COR-L47 (cell line): ENCODE measurements at places on chromosomes 16 and 17.

- DNase-seq, result peak; percentile 75
Measured at GRCh38 chr17:79306424-79307318, 232.0 kb downstream of the ENGASE start.

GRCh38 chr17:16987830-16988601, 16.1 kb upstream of the TNFRSF13B start:
- no peak for DNase-seq

DNA sequence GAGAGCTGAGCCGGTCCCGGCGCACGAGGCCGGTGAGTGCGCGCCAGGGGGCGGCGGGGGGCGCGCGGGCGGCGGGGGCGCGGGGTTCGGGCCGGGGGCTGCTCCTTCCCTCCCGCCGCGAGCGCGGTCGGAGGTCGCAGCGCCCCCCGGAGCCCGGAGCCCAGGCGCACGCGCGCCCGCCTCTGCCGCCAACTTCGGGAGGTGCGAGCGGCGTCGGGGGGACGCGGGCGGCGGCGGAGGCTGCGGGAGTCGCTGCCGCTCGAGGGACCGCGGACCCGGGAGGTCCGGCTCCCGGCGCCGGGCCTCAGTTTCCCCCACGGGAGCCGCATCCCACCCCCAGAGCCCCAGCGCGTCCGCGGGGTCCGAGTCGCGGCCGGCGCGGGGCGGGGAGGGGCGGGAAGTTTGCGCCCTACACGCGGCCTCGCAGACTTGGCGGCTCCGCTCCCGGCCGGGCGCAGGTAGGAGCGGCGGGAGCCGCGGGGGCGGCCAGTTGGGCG, at the start of gene PRR35:
Gene PRR35 (plus strand): TSS at position 191 of the 497 bp plus-strand sequence. CDS start 2,901 bp downstream, outside the sequence.
- DNase-seq, result no peak

DNA sequence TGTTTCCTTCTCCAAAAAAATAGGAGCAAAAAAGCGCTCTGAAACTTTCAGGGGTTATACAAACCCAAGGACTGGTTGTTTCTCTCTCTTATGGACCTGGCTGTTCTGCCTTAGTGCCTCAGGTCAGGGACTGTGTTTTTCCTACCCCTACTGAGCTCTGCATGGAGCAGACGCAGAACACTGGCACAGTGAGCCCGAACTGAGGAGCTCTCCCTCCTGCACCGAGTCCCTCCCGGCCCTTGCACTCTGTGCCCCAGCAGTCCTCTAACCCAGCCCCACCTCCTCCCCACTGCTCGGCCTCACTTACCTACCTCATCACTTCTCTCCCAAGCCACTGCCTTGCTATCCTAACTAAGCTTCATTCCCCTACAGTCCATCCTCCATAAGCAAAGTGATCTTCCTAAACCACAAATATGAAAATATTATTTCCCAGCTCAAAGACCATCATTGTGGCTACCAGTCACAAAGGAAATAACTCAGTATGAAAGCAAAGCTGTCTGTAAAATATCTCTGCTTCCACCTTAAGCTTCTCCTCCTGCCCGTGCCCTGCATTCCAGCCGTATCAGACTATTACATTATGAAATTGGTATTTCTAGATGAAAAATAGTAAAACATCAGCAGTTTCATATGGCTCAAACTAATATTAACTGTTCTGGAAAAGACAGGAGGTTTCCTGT, 13.6 kb downstream of the MEIOB start:
- no peak for DNase-seq

DNA sequence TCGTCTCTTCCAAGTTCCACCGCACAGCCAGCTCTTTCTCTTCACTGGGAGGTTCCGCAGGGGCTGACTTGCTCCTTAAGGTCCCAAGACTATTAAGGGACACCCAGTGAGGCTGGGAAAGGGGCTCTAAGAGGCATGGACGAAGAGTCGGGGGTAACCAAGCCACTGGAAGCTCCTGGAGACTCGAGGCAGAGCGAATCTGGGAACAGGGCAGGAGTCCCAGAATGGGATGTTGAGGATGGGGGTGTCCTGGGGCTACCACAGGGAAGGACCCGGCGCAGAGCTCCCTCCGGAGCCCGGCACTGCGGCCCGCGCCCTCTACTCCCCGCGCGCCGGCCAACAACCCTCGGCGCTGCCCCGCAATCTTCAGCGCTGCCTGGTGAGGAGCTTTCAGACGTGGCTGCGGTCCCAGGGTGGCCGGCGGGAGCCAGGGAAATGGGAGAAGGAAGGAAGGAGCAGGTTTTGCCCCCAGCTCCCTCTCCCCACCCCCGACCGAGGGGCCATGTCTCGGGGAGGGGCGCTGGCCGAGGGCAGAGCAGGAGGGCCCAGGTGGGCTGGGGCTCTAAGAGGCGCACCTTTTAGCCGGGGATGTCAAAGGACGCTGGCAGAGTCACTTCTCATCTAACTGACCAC, 581 bp downstream of the CHST5 start:
- no peak for DNase-seq

DNA sequence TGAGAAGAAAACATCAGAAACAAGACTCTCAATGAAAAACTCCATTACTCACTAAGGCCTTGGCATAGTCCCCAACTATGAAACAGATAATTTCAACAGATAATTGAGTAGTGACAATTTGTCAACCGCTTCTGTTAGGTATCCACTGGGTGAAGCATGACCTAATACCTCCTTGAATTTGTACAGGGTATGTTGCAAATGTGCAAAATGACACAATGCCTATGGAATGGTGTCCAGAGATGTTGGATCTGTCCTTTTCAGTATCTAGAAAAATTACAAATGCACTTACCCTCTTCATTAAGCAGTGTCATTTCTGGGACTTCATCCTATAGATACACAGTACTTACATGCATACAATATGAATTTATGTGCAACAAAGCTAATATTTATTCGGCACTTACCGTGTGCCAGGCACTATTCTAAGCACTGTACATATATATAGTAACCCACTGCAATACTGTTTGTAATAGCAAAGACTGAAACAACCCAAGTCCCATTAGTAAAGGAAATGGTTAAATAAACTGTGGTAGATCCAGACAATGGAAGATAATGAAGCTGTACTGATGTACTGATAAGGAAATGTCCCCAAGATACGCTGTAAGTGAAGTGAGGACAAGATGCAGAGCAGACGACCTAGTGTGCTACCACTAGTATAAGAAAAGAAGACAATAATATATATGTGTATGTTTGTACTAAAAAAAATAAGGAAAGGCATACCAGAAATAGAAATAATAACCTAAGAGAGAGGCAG, 21.4 kb upstream of the SLC6A4 start:
- no peak for DNase-seq

- no peak for DNase-seq
Measured at GRCh38 chr17:36546418-36547093, 1.8 kb downstream of the GGNBP2 start.
